ENCODE measurements at places on chromosomes 16 and 17. TPM values are rescaled to one million over a fixed set of nuclear protein-coding genes. Genes with fewer than 3 reads are reported as not detected.

- DNase-seq = no peak
Observed at GRCh38 chr17:78057113-78057740, 71.3 kb downstream of the TMC6 start.

DNA sequence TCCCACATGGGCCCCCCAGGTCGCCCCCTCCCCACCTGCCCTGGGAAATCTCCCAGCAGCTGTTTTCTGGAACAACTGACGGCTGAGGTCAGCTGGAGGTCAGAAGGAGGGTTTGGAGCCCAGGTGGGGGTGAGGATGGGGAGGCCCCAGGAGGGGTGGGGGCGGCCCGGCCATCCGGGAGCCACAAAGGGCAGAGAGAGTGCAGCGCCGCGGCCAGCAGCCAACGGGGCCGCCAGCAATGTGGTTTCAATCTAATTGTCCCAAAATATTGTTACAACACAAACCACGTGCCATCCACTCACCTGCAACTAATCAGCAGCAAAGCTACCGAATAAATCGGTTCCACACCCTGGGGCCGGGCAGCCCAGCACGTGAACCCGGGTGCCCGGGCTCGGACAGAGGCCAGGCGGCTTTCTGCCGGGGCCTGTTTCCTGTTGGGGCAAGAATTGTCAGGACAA lies 28.3 kb upstream of the SLC38A10 start:
- DNase-seq = no peak

The HSD11B2 gene
- total RNA-seq = 2.4 TPM

DNA sequence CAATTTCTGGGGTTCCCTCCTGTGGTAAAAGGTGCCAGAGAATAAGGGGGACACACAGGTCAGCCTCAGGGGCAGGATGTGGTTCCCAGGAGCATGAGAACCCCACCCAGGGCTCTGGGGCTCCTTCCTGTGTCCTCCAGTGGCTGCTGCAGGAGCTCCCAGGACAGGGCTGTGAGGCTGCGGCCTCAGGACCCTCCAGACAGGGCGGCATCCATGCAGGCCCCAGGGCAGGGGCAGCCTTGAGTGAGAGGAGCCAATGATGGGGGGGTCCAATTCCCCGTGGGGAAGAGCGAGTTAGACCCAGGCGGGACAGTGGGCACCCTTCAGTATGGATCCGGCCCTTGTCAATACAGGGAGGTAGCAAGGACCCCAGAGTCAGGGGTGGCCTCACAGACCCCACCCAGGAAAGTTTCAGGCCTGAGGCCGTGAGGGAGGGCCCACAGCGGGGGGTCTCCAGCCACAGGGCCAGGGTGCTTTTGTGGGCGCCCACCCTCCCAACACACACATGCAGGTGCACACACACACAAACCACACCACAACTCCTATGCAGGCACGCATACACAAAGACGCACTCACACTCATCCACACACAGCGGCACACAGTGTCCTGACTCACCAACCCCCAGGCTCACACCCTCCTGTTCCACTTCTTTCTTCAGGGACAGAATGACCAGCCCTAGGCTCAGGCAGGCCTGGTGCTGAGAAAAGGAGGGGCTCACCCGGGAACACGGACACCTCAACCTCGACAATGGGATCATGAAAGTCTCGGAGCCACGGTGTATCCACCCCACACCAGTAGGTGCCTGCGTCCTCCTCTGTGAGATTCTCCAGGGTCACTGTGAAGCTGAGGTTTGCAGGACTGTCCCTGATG lies 1.8 kb downstream of the CD300C start:
- DNase-seq = no peak

The MYH11 gene
- not detected for total RNA-seq

Data from PC-3 (cell line).